ENCODE measurements at places on chromosomes 2 and 18.

DNA sequence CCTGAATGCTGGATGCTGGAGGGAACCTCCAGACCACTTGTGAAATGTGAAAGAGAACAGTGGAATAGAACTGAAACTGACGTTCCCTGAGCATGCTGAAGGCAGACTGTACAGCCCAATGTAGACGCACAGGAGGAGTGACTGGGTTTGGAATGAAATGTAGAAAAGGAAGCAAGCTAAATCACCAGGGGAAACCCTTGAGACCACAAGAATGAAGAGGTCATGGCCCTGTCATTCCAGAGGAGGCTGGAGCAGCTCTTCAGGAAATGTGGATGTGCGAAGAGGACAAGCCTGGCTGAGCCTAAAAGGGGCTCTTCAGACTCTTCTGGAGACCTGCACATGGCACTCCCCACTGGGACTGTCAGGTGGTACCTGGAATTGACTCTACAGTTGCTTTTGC, 118.5 kb upstream of the ALPP start:
- DNase-seq = no peak

GRCh38 chr2:201996006-201996405, 37.6 kb upstream of the FZD7 start:
- no peak for DNase-seq

- no peak for DNase-seq
Observed at GRCh38 chr2:130845505-130846085, 8.9 kb downstream of the ARHGEF4 start.

DNA sequence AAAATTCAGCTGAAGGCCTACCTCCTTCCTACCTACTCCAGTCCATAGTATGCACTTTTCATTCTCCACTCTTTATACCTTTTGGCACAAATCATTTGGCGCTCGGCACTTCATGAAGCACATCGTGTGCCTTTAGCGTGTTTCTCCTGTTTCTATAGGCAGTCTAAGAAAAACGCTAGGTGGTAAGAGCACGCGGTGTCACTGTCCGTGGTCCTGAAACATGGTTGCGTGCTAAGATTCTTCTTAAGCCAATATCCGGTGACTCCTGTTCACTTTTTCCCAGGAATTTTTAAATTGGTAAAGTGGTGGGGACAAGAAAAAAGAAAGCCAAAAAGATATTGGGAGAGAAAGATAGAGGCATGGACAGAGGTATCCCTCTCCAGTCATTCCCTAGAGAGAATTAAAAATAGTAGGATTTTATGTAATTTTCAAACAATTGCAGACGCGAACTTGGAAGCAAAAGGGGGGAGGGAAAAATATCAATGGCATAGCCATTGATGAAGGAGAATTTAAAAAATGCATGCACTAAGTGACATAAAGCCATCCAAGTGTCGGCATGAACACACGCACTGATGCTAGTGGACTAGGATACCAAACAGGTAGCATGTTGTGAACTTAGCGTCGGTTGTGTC, 1.4 kb upstream of the CTNNA2 start:
- no peak for DNase-seq

GRCh38 chr2:67600946-67601345, 203.8 kb downstream of the ETAA1 start:
- no peak for DNase-seq

DNA sequence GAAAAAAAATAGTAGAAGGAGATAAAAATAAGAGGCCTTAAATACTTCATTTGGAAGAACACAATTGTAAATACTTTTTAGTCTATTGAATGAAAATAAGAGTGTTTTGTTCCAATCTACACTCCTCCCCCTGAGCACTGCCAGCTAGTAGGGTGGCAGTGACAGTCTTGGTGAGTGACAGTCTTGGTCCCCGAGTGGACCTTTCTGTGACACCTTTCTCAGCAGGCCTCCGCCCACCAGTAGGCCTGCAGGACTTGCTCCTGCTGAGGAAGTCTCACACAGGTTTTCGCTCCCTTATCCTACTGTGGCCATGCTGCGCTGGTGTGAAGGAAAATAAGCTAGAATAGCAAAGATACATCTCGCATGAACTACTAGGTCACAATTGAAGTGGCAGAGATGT, 666.8 kb downstream of the NR4A2 start:
- DNase-seq = no peak

DNA sequence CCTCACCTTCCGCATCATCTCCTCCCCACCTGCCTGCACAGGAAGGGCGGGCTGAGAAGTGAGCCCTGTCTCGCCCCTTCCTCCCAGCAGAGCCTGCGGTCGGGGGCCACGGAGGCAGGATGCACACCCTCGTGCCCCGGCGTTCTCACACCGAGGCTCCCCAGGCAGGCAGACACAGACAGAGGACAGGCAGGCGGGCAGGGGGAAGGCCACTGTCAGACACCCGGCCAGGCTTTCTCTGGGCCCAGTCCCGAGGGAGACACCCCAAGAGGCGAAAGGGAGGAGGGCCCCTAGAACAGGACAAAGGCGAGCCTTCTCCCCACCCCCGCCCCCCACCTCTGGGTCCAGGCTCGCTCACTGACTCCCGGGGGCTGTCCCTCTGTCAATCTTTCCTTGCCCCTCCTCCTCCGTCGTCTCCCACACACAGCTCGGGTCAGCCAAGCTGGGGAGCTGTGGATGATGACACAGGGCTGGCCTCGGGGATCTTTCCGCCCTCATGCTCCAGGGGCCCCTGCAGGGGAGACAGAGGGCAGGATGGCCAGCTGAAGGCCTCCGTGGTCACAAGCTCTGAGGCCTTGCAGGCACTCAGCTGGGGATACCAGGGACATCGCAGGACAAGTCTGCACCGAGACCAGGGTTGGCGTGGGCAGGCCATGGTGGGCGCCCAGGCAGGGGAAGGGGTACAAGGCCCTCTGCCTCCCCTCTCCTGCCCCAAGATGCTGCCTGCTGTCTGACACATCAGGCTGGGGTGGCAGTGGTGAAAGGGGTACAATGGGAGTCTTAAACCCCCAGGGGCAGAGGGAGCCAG, 24.9 kb downstream of the BIN1 start:
- DNase-seq = peak; percentile 58

DNA sequence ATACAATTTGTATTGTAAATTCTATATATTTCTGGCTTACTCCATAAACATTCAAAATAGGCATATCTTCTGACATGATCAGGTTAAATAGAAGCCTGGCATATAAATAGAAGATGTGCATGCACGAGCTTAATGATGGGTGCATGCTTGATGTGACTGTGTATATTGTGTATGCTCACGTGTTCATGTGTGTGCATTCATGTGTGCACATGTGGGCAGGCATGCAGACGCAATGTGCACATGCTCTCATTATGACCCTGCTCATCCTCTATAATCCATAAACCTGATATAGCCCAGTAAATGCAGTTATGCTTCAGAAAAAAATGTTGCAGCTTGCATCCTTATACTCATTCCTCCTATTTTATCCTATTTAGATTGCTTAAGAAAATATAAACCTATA, 29.2 kb downstream of the RAB27B start:
- no peak for DNase-seq

DNA sequence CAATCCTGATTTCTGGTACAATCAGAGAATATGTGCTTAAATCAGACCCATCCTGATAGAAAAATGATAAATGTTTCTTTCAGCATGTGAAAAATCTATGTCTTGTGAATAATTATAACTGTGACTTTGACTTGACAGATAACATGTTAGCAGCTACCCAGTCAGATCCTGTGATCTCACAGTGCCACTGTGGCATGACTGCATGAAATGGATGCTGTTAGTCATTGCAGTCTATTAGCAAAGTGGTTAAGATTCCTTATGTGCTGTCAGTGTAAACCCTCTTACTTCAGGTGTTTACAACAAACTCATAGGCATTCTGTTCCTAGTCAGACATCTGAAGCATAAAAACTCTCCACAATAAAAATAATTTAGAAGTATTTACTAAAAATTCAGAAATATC, 244.6 kb upstream of the RND3 start:
- DNase-seq = no peak

DNA sequence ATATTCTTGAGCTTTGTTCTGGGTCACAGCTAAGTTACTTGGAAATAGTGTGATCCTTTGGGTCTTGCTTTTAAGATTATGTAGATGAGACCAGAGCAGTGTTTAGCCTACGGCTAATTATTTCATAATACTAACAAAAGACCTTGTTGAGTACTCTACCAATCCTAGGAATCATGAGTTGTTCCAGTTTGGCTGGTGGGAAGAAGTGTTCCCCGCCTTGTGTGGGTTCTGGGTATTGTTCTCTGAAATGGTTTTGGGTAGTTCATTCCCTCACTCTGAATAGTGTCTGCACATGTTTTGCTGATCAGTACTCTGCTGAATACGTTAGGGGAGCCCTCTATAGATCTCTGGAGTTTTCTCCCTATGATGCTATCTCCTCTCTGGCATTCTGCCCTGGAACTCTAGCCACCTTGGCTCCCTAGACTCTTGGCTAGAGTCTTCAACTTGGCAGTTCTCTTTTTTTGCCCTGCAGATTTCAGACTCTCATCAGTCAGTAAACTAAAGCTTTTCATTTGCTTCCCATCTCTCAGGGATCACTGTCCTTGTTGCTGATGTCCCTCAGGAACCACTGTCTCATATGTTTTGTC, 48.4 kb downstream of the NEMP2 start:
- no peak for DNase-seq

DNA sequence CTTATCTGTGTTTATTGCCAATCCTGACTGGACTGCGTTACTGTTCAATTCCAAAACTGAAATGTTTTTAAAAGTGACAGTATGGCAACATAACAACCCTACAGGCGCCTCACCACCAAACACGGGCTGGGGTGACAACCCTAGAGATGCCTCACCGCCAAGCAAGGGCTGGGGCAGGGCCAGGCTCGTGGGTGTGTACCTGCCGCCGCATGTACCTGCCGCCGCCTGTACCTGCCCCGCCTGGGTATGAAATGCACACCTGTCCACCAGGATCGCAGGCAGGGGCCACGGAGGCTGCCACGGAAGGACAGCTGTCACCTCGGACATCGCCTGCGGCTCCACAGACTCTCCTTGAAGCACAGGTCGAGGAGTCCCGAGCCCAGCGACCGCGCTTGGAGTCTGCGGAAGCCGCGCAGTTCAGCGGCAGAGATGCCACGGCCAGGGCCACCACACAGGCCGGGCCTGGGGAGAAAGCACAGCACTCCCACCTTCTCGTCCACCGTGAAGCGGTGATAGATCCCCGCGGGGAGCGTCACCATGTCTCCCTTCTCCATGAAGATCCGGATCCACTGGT, 18.9 kb downstream of the ADI1 start:
- no peak for DNase-seq

DNA sequence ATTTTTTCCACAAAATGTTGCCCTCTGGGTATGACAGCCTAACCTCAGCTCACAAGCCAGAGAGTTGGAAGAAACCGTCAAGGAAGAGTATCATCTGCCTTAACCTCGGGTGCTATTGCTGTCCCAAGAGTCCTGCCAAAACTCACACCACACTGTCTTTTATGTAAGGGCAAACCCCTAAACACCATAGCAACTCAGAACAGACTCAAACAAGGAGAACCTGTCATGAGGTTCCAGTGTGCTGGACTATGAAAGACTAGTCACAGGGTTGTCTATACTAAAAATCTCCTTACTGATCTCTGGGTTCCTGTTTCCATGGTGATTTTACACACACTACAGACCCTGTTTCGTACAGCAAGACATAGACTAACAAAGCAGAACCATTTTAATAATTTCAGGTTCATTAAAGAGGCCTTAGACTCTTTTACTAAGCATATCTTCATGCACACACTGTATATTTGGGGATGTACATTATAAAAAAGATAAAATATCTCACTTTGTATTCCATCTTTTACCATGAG, 159.8 kb downstream of the PKP4 start:
- DNase-seq = no peak

DNA sequence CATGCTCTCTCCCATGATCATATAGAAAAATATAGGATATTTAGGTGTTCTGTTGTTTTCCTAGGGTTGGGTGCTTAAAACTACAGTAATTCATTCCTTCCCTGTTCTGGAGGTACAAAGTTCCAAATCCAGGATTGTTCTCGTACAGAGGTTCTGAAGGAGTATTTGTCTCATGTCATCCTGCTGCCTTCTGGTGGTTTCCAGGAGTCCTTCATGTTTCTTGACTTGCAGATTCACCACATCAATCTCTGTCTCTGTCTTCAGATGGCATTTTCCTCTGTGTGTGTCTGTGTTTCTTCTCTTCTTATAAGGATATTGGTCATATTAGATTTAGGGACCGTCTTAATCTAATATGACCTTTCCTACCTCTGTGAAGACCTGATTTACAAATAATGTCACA, 397.9 kb downstream of the NYAP2 start:
- DNase-seq = no peak

DNA sequence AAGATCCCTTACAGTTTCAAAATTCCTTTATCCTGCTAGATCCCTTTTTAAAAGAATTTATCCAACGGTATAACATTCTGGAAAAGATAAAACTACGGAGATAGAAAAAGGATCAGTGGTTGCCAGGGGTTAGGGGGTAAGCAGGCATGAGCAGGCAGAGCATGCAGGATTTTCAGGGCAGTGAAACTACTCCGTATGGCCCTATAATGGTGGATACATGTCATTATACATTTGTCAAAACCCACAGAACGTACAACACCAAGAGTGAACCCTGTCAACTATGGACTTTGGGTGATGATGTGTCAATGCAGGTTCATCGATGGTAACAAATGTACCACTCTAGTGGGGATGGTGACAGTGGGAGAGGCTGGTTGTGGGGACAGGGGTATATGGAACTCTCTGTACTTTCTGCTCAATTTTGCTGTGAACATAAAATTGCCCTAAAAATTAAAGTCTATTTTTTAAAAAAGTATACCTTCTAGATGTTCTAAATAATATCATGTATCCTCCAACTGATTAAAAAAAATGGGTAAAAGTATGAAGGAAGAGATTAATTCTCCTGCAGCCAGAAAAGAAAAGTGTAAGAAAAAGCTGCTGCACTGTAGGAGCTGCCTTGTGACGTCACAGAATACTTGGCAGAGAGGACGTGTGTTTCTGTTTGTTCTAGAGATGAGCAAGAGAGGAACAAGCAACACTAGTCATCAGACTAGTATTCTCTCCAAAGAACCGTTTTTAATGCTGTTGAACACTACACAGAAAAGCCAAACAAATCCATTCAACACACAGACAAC, 23.6 kb downstream of the ANKRD44 start:
- no peak for DNase-seq

DNA sequence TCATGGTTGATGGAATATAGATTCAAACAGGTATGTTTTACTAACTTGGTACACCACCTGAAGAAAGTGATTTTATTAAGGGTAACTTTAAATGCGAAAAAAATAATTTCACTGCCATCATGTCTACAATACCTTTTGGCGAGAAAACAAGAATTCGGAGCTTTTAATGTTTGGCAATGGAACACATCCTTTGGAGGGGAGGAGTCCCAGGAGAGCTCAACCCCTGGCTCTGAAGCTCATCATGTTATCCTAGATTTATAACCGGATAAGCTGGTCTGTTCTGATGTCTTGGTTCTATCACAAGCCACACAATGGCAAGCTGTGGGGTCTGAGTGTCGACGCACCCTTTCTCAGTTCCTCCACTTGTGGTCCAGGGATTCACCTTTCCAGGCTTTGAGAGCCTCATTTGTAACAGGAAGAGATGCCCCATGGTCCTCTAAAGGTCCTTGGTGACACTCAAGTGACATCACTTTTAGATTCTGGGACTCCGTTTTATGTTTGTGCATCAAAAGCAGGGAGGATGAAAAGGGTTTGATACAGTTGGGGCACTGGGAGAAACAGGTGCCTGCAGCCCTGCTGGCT, 172.7 kb downstream of the BCL2 start:
- no peak for DNase-seq

GRCh38 chr2:161273038-161273760, 35.0 kb upstream of the PSMD14 start:
- no peak for DNase-seq

Measured in stimulated activated CD4-positive, alpha-beta T cell treated with anti-CD3 and anti-CD28 coated beads, Interleukin-12 subunit alpha, Interleukin-12 subunit beta, amount 100 ng/mL, for 4 hours (primary cell).